Small intestine (tissue), 16 donors: ENCODE measurements at places on chromosomes 16 and 17. TPM values are rescaled to one million over a fixed set of nuclear protein-coding genes. Genes with fewer than 3 reads are reported as not detected.

The C17orf67 gene
- 10.5 TPM for polyA plus RNA-seq

The ST3GAL2 gene
- polyA plus RNA-seq, result 5.6 TPM

The CIBAR2 gene
- polyA plus RNA-seq, result 3.0 TPM

- DNase-seq, result no peak
Measured at GRCh38 chr16:47613251-47613650, 152.1 kb downstream of the PHKB start.
